Gastroesophageal sphincter (tissue), 4 donors: ENCODE measurements at places on chromosomes 3 and 15. TPM values are rescaled to one million over a fixed set of nuclear protein-coding genes. Genes with fewer than 3 reads are reported as not detected.

- peak; percentile 34 for ATAC-seq
- no peak overlapping the region for H3K4me3 ChIP-seq
- no peaks in the 10 kb centered on the region for H3K4me1 ChIP-seq
- no peaks in the 10 kb centered on the region for H3K36me3 ChIP-seq
- no peaks in the 10 kb centered on the region for H3K27me3 ChIP-seq
These were observed 322.8 kb downstream of the ZNF621 start for GRCh38 chr3:40847551-40847992.

DNA sequence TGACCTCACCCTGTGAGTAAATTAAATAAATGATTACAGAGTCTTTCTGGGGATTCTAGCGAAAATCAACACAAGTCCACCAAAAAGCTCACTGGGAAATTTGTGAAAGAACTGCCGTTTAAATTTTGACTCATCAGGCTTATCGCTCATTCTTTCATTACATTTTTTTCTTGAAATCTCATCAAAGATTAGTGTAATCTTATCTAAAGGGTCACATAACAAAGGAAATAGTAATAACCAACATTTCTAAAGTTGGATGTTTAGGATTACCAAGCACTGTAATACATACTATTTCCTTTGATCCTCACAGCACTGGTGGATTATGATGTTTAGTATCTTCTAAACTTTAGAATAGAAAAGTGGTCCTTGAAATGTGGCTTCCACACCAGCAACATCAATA is 111.1 kb upstream of the CBLB start:
- H3K4me3 ChIP-seq, result no peak overlapping the region
- H3K4me1 ChIP-seq, result no peaks in the 10 kb centered on the region
- H3K36me3 ChIP-seq, result no peaks in the 10 kb centered on the region
- ATAC-seq, result no peak
- no peaks in the 10 kb centered on the region for H3K27me3 ChIP-seq

The GOLGA6L1 gene
- total RNA-seq, result not detected

The CCR8 gene
- total RNA-seq, result not detected
